ENCODE measurements at places on chromosomes 4 and X. TPM values are rescaled to one million over a fixed set of nuclear protein-coding genes. Genes with fewer than 3 reads are reported as not detected.

The DCAF4L1 gene
- total RNA-seq, result 0.09 TPM

The GRPR gene
- total RNA-seq, result 0.09 TPM

The ESX1 gene
- not detected for total RNA-seq

The FRMPD4 gene
- under 0.01 TPM for total RNA-seq

The PTPN13 gene
- total RNA-seq, result 1.9 TPM

The COL25A1 gene
- total RNA-seq, result 4.6 TPM

The FOXR2 gene
- total RNA-seq, result not detected

The ARHGAP36 gene
- total RNA-seq, result 0.09 TPM

The STAG2 gene
- total RNA-seq, result 82.2 TPM
